ENCODE measurements at places on chromosomes 12 and 14.

DNA sequence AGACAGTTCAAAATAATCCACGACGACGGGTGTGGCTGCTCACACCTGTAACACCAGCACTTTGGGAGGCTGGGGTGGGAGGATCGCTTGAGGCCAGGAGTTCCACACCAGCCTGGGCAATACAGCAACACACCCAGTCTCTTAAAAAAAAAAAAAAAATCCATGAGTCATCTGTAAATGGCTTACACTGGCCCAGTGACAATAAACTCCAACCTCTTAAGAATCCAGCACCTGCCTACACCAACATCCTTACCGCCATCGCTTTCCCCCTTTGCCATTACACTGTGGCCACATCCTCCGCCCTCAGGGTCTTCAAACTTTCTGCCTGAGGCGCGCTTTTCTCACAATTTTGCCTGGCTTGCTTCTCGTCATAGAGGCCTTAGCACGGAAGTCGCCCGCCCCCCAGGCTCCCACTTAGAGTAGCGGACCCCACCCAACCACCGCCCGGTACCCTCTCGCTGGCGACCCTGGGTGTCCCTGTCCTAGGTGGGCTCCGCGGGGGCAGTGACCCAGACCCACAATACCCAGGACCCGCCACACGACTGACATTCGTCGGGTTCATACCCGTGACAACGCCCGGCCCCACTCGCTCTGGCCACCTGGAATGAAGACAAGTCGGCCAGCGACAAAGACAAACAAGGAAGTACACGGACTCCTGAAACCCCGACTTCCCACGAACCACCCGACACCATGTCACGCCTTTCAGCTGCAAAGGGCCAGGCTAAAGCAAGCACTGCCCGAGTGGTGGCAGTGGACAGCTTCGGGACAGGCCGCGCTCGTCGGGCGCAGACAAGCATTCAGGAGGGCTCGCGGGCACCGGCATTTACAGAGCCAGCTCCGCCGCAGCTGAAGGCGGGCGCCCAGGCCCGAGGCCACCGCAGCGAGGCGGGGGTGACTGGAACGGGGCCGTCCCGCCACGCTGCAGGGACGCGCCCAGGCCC is 636 bp downstream of the GOLGA3 start:
- no peak for DNase-seq

DNA sequence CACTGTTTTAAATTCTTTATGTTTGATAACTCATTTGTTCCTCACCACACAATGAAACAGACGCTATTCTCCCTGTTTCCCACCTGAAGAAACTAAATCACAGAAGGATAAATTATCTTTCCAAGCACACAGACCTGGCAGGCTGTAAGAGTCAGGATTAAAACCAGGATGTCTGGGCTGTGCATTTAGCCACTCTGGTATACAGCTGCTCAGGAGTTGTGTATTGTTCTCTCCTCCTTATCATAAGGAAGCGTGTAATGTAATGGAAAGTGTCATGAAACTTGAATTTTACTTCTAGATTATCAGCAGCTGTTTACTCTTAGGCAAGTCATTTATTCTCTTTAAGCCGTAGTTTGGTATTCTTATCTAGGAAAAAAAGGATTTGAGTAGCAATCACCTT is 154.8 kb upstream of the LRIG3 start:
- no peak for DNase-seq

DNA sequence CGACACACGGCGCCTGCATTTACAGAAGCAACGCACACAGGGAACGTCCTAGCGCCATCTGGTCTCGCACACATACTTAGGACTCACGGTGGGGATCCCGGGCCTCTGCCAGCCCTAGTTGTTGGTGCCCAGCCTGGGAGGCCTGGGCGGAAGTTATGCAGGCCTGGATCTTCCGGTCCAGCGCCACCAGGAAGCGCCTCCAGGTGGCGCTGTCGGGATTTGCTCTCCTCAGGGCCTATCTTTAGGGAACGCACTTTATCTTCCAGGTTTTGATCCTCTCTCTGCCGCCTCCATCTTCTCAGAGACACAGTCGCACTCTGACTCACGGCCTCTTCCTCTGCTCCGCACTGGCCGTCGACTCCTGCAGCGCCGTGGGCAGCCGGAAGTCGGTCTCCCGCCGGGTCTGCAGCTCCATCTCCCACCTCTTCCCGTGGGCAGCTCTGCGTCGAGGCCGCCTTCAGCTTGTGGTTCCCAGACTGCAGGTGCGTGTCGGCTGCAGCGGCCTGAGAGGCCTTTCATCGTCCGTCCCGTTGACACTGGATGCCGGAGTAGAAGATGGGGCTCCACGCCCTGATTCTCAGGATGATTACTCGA is 760.4 kb downstream of the TMEM121 start:
- no peak for DNase-seq

- DNase-seq = no peak
Measured at GRCh38 chr12:29698756-29699155, 85.0 kb downstream of the TMTC1 start.

GRCh38 chr12:124939421-124940142 is 25.1 kb upstream of the UBC start:
- no peak for DNase-seq

- no peak for DNase-seq
Measured at GRCh38 chr12:18998343-18999261, 130.9 kb upstream of the PLEKHA5 start.

GRCh38 chr14:41993687-41994086 is 387.0 kb downstream of the LRFN5 start:
- DNase-seq = no peak

DNA sequence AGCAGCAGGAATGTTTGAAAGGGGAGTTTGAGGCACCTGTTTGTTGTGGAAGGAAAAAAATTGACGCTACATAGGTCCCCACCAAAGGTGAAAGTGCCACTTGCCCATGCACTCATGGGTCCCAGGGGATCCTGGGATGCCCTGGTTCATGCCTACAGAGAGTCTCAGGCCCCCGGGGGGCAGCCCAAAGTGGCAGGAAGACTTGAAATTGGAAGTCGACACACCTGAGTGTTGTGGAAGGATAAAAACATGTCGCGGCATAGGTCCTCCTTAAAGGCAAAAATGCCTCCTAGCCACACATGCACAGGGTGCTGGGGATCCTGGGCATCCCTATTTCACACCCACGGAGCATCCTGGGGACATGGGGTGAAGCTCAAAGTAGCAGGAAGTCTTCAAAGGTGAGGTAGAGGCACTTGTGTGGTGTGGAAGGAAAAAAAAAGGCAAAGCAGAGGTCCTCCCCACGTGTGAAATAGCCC is 576.1 kb downstream of the ALG10 start:
- DNase-seq = no peak

GRCh38 chr12:75564852-75565251 is 53.4 kb upstream of the KRR1 start:
- no peak for DNase-seq

- no peak for DNase-seq
Measured at GRCh38 chr14:75911883-75912282, 69.9 kb downstream of the TGFB3 start.

- DNase-seq = no peak
Measured at GRCh38 chr12:87975879-87976278, 53.3 kb downstream of the C12orf50 start.

DNA sequence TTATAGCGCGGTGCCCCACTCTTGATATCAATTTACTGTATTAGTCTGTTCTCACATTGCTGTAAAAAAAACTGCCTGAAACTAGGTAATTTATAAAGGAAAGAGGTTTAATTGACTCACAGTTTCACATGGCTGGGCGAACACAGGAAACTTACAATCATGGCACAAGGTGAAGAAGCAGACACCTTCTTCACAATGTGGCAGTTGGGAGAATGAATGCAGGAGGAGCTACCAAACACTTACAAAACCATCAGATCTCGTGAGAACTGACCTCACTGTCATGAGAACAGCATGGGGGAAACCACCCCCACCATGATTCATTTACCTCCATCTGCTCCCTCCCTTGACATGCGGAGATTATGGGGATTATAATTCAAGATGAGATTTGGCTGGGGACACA is 42.3 kb downstream of the FBXO34 start:
- no peak for DNase-seq

GRCh38 chr12:64757771-64758170 is 1.4 kb downstream of the GNS start:
- no peak for DNase-seq

All from NCI-H1694 (cell line).